Stimulated activated naive CD8-positive, alpha-beta T cell treated with anti-CD3 and anti-CD28 coated beads, Interleukin-15, Interleukin-2, amounts not matched to agents 100 U/mL and 50 U/mL, for 24 hours (primary cell): ENCODE measurements at places on chromosomes 16 and 17.

- DNase-seq, result no peak
Measured at GRCh38 chr17:32489320-32490100, 2.7 kb downstream of the CDK5R1 start.

DNA sequence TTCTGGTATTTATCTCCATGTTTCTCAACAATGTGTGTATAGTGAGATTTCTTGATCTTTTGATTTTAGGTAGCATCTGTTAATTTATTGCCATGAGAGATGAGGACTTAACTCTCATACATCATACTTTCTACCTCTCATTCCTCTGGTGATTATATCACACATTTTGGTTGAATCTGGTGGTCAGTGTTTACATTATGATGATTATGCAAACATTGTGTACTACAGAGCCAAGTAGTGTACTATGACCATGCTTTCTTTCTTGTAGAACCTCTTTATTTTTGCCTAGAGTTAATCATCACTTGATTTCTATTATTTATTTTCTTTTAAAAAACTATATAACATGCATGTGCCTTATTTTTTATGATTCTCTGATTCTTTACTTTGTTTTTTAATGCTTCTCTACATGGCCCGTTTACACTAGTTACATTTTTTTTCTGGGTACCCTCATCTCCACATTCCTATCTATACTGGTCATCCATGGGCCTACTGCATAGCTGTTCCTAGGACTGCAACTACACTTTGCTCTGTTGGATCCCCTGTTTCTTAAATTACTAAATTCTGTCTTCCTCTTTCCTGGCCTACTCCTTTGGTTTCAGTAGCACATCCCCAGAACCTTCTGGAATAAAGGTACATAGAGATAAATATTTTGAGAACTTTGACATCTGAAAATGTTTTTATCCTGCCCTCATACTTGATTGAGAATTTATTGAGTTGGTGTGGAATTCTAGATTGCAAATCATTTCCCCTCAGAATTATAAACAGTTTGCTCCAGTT is 63.0 kb upstream of the LRRC37A3 start:
- DNase-seq, result no peak

GRCh38 chr17:82752371-82753200 is 721 bp downstream of the TBCD start:
- DNase-seq, result peak; percentile 46

- DNase-seq, result no peak
Measured at GRCh38 chr17:50325906-50326305, 20.0 kb upstream of the XYLT2 start.

DNA sequence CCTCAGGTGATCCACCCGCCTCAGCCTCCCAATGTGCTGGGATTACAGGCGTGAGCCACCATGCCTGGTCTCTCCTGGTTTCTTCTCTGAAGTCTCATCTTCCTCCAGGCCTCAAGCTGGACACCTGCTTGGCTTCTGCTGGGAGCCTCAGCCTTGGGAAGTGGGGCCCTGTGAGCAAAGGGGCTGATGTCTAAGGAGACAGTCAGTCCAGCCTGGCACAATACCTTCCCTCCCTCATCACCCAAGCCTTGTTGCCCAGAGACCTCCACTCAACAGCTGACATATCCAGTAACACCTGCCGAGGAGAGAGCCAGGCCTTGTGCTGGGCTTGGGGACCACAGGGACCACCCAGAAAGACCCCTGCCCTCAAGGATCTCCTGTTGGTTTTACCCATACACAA is 251.6 kb downstream of the GSG1L start:
- no peak for DNase-seq

GRCh38 chr16:73159296-73159695 is 111.4 kb upstream of the ZFHX3 start:
- DNase-seq, result no peak

DNA sequence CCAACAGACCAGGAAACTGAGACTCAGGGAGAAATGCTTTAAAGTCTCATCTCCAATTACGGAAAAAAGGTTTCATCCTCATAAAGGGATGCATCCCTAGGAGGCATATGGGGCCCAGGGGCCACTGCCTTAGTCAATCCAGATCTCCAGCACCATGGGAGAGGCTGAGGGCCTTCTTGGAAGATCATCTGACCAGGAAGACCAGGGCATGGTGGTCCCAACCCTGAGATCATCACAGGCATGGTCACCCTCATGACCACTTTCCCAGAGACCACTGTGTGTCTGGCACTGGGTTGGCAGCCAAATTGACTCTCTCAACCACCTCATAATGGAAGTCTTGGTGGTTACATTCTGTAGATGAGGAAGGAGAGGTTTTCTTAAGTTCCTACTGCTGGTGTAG is 23.4 kb upstream of the CES5A start:
- no peak for DNase-seq

- no peak for DNase-seq
Measured at GRCh38 chr16:1877089-1877488, 5.1 kb upstream of the MEIOB start.

GRCh38 chr16:4377573-4378154 is 6.0 kb downstream of the VASN start:
- no peak for DNase-seq

- DNase-seq, result no peak
Measured at GRCh38 chr16:57775661-57776469, 26.4 kb downstream of the KIFC3 start.

DNA sequence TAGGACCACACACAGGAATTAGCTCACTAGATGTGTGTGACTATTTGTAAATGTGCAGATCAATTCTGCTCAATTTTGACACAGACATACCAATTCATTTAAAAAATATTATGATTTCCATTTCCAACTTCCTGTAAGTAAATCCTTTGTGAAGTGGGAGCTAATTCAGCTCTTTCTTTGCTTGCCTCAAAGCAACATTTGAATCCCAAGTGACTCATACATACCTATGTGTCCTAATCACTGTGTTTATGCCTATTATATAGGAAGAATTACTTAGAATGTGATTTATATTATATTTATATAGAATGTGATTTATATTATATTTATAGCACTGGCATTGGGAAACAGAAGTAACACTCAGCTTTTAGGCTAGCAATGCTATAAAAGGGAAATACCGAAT is 195.9 kb upstream of the C17orf78 start:
- no peak for DNase-seq

GRCh38 chr16:88289968-88290401 is 92.8 kb upstream of the ZNF469 start:
- DNase-seq, result no peak

- DNase-seq, result no peak
Measured at GRCh38 chr16:19926449-19927390, 42.1 kb upstream of the GPRC5B start.

DNA sequence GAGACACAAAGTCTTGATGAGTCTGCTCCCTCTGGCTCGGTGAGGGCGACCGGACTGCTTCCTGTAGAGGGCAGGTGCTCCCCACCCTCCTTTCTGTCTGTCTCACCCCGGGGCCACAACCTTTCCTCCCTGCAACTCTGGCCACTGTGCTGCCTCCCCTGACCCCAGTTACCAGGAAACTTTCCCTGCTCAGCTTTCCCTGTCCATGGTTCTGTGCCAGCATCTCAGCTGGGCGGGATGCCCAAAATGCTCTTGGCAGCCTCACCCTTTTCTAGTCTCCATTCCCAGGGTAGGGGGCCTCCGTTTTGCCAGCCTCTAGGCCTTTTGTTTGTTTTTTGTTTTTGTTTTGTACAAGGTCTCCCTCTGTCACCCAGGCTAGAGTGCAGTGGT is 1.4 kb downstream of the PLD2 start:
- DNase-seq, result no peak

DNA sequence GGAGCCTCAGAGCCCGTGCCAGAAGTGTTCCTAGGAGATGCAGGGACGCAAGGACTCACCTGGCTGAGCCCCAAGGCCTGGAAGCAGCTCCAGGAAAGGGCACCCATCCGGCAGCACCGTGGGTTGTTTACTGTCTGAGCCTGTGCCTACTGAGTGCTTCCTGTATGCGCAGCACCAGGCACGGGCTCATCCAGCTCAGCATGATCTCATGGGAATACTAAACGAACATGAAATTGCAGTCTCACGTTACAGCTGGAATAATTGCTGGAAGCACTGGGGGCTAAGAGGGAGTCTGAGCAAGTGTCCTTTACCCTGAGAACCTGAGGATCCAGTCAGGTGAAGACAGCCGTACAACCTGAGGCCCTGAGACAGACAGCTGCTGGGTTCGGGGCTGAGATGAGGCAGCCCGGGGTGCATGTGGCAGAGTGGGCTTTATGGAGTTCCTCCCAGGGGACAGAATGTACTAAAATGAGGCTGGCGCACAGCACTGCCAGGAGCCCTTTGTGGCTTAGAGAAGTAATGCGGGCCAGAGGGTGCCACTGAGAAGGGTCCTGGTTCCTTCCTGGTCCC is 5.4 kb downstream of the CTRL start:
- no peak for DNase-seq

DNA sequence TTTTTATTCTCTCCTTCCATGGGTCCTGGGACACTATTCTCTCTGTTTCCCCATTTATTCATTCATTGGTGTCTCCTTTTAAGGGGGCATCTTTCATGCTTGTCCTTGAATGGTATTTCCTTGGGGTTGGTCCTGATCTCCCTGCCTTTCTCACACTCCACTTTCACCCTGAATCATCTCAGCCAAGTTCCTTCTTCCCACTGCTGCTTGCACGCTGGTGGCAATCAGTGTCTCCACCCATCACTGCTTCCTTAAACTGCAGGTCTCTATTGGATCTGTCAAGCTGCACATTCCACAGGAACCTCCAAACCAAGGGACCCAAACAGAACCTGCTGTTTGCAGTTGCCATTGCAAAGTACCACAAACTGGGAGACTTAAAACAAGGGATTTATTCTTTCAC is 89.3 kb upstream of the SDK2 start:
- DNase-seq, result no peak

DNA sequence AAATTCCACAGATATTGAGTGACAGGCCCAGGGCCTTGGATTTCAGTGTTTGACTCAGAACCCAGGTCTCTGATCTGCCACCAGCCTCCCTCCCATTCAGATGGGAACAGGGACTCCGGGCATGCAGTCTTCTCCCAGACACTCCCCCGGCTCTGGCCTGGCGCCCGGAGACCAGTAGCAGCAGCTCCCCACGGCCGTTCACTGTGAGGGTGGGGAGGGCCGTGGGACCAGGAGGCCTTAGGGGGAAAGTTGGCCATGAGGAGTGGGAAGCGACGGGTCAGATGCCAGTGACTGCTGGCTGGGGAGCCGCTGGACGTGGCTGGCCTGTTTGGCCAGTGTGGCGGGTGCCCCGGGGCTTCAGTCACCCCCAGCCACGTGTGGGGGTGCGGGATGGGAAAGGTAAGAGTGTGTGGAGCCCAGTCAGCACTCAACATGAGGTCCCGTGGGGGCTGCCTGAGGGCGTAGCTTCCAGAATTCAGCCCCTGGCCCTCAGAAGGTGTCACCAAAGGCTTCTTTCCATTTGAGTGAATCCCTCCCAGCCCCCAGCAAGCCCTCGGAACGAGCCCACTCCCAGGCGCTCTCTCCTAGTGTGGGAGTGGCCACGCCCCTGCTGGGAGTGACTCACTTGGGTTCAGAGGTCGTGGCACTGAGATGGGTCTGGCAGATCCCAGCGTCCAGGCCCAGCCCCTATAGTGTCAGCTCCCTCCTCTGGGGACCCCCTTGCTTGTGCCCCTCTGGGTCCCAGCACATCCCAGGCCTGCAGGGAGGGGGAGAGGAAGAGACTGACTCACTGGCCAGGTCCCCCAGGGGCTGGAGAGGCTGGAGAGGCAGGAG is 309.4 kb downstream of the SEC14L1 start:
- DNase-seq, result peak; percentile 85

- DNase-seq, result no peak
Measured at GRCh38 chr17:33484559-33484958, 191.5 kb upstream of the ASIC2 start.

- no peak for DNase-seq
Measured at GRCh38 chr17:1244606-1245012, 25.6 kb upstream of the BHLHA9 start.

DNA sequence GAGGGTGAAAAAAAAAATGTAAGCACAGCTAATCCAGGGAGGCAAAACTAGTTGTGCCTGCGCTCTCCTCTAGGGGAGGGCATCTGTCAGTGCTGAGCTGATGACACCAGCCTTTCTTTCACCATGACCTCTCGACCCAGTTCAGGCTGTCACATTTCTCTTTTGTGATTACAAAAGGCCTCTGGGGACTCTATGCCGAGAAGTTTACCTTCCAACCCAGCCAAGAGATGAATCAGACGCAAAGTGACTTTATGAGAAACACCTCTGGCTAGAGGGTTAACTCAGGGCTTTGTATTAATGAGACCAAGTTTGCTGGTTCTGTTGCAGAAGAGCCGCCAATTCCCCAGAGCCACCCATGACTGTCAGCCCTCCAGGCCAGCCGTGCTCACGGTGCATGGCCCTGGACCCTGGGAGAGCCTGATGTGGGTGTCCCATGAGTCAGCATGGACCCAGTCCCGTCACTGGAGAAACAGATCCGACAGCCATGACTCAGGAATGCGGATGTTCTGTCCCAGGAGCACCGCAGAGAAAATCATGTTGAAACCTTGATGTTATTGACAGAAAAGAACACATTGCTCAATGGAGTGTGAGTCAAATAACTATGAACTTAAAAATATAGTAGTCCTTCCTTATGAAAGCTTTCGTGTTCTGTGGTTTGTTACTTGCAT is 437.2 kb downstream of the HS3ST3B1 start:
- DNase-seq, result no peak

GRCh38 chr16:88966986-88967829 is 9.8 kb downstream of the CBFA2T3 start:
- DNase-seq, result no peak

- DNase-seq, result peak; percentile 34
Measured at GRCh38 chr16:57999366-57999970, 1.0 kb downstream of the ZNF319 start.

DNA sequence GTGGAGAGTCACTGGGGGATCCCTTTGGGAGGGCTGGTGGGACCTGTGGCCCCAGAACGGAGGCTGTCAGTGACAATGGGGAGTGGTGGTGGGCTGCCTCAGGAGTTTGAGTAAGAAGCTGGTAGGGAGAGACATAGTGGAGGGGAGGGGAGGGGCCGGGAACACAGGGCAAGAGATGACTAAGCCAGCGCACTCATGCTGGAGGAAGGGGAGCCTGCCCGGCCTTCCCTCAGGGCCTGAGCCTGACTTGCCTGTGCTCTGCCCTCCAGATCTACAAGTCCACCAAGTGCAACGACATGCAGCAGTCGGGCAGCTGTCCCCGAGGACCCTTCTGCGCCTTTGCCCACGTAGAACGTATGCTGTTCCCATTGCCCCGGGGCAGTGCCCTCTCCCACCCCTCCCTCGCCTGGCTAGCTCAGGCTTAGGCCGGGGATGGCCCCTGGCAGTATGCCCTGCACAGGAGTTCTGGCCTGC is 29.3 kb downstream of the UNC13D start:
- no peak for DNase-seq
